ENCODE measurements at places on chromosomes 5 and 9.

GRCh38 chr5:123344816-123345426 lies 78.3 kb downstream of the CEP120 start:
- DNase-seq: peak; percentile 7

- no peak for DNase-seq
Measured at GRCh38 chr5:171661143-171661542, 124.5 kb upstream of the SMIM23 start.

GRCh38 chr9:89597711-89598362 lies 7.0 kb upstream of the GADD45G start:
- DNase-seq: peak; percentile 55

GRCh38 chr9:91933556-91934352 lies 16.3 kb downstream of the ROR2 start:
- no peak for DNase-seq

- no peak for DNase-seq
Measured at GRCh38 chr5:137269274-137269673, 229.9 kb downstream of the SPOCK1 start.

GRCh38 chr5:55857247-55857640 lies 6.1 kb downstream of the IL31RA start:
- DNase-seq: no peak

DNA sequence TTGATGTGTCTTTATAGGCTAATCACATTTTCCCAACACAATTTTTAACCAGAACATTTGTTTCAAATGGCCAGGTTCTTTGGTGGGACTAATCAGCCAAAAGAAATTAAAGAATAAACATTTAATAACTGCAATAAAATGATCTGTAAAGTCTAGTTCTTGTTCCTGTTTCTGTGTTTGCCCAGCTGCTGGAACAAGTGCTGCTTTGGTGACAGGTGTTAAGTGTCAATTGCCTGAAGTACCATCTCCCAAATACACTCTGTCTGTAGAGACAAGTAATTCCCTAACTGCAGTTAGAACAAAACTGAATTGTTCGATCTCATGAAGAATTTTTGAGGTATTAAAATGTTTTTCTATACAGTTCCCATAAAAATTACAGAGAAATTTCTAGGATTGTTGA lies 402.3 kb upstream of the CHD1 start:
- DNase-seq: no peak

DNA sequence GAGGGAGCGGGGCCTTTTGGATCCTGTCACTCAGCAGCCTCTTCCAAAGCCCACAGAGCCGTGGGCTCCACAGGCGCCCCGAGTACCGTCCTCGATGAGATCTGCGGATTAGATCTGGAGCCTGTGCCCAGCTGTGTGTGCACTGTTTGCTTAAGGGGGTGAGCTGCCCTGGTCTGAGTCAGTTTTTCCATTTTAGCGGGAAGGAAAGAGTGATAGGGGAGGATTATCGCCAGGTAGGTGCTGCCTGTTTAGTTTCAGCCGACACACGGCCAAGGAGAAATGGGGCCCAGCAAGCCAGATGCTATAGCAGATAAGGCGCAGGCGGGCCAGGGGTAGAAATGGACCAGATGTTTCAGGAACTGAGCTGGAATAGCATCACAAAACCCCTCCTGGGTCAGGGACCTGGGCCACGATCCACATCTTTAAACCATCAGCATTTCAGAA lies 18.1 kb downstream of the COL5A1 start:
- DNase-seq: no peak

DNA sequence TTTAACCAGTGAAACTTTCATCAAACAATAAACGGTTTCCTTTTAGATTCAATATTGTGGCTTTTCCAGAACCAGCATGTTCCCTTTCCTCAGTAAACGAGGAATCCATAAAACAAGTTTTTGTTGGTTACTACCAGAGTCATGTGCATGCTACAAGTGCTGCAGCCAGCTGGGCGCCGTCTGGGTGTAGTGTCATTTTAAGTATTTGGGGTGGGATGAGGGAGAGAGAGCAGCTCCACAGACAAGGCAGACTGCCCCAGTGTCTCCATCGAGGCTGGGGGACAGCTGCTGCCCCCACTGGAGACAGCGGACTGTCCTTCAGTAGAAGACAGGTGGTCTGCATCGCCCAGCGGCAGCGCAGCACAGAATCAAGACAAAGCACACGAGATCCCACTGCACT lies 17.3 kb downstream of the ARPC5L start:
- DNase-seq: no peak

- DNase-seq: no peak
Measured at GRCh38 chr9:17864951-17865350, 286.1 kb downstream of the SH3GL2 start.

DNA sequence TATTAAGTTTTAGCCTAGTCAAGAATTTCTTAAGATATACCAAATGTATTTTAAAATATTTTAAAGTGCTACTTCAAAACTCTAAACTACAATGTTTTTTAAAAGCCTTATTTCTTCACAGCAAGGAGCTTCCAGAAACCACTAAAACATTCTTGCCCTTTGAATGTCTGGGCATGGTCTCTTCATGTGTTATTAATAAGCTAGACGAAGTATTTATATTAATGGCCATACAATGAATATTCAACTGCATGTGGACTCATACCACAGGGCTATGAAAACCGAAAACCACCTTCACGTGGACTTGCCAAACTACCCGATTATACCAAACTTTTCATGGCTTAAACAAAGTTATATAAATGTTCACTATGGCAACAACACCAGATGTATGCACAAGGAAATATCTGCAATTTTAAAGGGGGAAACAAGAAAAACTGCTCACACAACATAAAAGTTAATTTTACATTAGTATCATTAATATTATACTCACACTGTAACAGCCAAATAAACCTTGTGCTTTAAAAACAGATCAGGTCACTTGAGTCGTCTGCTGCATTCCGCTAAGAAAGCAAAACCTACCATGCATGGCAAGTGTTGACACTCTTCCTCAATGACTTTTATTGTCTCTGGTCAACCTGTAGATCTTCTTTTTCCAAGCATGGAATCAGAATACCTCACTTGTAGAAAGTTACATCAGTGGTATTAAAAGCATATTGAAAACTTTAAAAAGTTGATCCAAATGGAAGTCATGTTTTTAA lies 246.3 kb downstream of the BNC2 start:
- DNase-seq: no peak

DNA sequence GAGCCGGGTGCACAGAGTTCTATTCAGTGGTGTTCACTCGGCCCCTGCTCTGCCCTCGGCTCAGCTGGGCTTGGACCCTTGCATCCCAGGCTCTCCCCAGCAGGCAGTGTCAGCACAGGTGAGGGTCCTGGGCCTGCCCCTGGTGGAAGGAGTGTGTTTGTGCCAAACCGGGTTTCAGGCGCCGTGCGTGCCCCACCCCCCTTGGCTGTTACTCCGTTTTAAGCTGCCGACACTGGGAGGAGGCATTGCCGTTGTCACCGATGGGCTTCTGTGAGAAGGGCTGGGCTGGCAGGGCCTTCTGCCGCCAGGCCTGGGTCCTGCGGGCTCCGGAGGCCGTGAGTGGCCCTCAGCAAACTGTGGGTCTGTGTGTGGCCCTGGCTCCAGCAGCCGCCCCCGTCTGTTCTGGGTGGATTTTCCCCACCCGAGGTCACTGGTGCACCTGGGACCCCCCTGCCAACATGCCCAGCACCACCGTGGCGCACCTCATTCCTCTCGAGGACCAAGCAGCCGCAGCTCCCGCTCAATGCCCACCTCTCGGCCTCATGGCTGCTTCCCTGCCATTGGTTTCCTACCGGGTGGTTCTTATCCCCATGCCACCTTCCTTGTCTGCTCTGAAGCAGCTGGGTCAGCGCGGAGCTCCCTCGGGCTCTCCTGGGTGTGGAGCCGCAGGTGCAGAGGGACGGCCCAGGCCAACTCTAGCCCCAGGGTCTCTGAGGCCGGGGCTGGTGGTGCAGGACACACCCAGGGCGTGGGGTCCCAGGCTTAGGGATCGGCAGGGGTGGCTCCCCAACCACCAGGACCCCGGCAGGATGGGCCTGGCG lies 44.3 kb upstream of the EXOC3 start:
- no peak for DNase-seq

GRCh38 chr5:101977729-101978345 lies 318.2 kb downstream of the SLCO4C1 start:
- DNase-seq: peak; percentile 7

DNA sequence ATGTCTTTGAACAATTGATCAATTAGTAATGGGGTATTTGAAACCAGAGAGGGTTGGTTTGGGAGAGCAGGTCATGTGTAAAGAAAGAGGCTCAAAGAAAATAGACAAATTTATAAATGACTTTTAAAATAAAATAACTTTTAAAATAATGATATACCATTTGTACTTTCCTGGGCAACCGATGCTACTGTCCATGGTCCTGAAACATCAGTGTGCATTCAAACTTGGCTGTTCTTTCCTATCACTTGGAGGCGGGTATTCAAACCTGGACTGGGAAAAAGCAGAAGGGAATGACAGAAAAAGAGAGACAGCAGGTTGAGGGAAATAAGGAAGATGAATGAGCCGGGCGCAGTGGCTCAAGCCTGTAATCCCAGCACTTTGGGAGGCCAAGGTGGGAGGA lies 1446.4 kb upstream of the WWC1 start:
- no peak for DNase-seq

DNA sequence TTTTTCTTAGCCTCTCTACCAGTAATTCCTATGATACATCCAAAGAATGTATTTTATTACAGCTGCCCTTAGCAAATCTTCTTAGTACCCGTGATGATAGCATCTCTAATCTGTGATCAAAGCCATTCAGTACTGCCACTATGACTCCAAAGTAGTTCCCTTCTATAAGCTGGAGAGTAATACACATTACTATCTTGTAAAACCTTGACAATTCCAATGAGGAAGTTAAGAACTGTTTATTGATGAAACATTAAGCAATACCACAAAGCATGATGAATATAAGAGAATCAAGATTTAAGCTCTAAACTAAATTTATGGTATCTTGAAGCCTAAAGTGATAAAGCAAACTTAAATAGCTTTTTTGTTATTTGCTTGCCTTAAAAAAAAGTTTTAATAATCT lies 86.1 kb downstream of the SMIM23 start:
- DNase-seq: no peak

GRCh38 chr5:10563110-10563944 lies 543 bp upstream of the ANKRD33B start:
- DNase-seq: peak; percentile 66

DNA sequence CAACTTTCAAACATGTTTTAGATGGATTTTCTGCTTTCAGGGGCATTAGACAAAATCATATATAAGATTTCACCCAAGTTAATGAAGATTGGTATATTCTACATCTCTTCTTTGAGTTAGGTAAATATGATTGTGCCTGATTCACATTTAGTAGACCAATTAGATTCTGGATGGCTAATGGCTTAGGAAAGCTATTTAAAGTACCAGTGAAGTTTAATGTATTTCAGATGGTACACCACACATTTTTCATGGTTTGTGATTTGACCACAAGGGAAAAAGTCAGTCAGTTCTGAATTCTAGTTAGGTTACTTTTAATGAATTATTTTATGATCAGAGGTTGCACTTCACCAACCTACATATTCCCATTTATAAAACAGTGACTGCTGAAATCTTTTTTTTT lies 409.7 kb downstream of the ADGRV1 start:
- no peak for DNase-seq

DNA sequence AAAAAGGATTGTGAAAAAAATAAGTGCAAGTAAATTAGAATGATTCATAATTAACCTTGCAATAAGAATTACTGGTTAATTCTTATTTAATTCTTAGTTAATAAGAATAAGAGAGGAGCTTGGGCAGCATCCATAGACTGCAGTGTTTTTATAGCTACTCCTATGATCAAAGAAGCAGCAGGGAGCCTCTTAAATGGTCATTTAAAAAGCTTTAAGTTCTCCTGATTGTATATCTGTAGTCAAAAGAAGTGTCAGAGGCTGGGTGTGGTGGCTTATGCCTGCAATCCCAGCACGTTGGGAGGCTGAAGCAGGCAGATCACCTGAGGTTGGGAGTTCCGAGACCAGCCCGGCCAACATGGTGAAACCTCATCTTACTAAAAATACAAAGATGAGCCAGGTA lies 14.4 kb downstream of the ACER2 start:
- no peak for DNase-seq

DNA sequence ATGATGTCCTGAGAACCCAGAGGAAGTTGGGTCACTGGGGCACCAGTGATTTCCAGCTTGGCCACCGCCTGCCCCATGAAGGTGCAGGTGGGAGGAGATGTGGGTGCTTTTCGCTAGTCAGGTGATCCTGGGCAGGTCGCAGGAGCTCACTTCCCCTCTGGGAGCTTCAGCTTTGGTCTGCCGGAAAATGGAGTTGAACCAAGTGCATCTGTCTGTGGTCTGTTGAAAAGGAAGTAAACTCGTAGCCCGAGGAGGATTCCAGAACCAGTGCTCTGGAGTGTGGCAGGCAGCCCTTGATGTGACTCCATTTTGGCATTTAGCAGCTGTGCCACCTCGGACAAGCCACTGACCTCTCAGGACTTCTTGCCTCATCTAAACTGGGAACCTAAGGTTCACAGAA lies 81.8 kb upstream of the HRH2 start:
- no peak for DNase-seq

- peak; percentile 77 for DNase-seq
Measured at GRCh38 chr5:13985731-13986418, 41.4 kb upstream of the DNAH5 start.

- DNase-seq: no peak
Measured at GRCh38 chr5:159911349-159911748, 4.9 kb upstream of the ADRA1B start.

- DNase-seq: peak; percentile 36
Measured at GRCh38 chr5:69129413-69129812, 35.6 kb downstream of the SLC30A5 start.

DNA sequence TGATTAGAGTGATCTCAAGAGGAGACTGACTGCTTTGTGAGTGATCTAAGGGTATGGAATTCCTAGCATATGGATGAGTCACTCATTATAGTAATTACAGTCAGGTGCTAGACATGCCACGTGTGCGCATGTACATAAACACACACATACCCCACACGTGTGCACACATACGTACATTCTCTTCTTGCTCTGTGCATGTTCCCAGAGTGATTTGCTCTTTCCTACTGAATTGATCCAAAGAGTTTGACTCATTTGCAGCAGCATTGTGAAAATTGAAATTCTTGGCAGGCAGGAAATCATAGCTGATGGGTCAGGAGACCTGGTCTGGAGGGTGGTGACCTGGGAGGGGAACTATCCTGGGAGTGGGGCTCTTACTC lies 63.8 kb downstream of the ANGPTL2 start:
- no peak for DNase-seq

GRCh38 chr5:2007496-2007877 lies 124.8 kb upstream of the IRX4 start:
- no peak for DNase-seq

GRCh38 chr9:77510666-77511065 lies 137.5 kb downstream of the GNA14 start:
- DNase-seq: no peak

DNA sequence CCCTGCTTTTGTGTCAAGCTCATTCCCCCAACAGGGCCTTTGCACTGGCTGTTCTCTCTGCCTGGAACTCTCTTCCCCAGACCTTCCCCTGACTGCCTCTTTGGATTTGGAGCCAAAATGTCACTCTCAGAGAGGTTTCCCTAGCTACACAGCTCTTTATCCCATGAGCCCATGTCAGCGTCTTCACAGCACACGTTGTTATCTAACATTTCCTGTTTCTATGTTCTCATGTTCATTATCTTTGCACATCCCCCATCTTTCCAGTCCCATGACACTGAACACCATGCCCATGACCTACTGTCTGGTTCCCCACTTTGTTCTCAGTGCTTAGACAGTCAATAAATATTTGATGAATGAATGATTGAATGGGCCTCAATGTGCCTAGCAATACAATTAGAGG lies 26.3 kb upstream of the ARSI start:
- DNase-seq: no peak

- no peak for DNase-seq
Measured at GRCh38 chr5:82792096-82792495, 285.1 kb downstream of the TMEM167A start.

GRCh38 chr9:108469654-108470053 lies 386.1 kb downstream of the ACTL7B start:
- DNase-seq: peak; percentile 18
